ENCODE measurements at places on chromosomes 5 and 9.

GRCh38 chr9:130213911-130214761 is 41.9 kb downstream of the NCS1 start:
- DNase-seq, result no peak

GRCh38 chr9:36110434-36110833 is 26.1 kb upstream of the GLIPR2 start:
- DNase-seq, result no peak

DNA sequence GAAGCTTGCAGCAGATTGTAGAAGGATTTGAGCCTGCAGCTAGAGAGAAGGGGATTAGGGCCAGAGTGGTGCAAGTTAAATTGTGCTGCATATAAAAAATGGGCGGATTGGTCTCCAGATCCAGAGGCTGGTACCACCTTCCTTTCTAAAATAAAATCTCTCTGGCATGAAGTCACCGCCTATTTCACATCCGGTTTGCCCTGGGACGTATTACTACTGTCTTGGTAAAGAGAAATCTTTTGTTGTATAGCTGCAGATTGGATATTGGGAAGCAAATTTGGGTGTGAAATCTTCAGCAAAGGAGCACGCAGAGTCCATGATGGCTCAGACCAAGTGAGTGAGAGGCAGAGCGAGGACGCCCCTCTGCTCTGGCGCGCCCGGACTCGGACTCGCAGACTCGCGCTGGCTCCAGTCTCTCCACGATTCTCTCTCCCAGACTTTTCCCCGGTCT is at the start of gene GABRA1:
TSS of gene GABRA1 (plus strand) at position 180 of the 451 bp plus-strand sequence. CDS start 2,691 bp downstream, outside the sequence.
- DNase-seq, result no peak

DNA sequence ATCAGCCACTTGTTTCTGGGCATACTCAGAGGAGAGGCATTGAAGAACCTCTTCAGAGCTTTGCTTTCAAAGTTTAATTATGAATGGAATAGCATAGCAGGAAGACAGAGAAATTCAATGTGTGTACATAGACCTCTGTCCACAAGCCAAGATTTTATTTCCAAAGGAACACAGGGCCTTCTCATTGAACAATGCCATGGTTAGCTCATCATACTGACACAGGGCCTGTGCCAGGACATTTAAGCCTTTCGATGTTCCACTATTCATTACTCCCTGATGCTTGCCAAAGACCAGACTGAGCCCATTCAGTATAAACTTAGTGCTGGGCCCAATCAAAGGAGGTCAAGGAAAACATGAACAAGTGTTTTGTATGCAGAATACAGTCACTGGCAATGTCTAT is 280.8 kb downstream of the FBXL17 start:
- no peak for DNase-seq

- DNase-seq, result no peak
These were observed 416.9 kb downstream of the MRPS30 start for GRCh38 chr5:45225571-45226031.

DNA sequence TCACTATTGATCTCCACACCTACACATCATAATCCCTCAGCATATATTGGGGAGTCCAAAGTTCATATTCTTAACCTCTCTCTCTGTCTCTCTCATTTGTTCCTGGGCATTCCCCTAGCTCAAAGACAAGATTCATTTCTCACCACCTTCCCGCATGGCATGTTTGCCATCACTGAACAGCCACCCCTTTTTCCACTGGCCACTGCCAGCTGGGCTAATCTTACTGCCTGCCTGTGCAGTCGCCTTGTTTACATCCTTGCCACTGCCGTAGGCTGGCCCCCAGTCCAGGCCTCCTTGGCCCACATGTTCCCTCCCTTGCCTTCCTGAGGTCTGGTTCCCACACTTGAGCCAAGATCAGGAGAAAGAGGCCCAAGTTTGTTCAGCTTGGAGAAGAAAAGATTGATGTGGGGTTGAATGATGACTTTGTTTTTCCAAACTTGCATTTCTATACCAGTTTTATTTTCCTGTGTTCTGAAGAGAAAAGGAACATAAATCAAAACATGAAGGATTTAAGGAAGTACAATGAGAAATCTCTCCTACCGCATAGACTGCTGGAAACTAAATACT is 80.2 kb downstream of the PLAC8L1 start:
- no peak for DNase-seq

DNA sequence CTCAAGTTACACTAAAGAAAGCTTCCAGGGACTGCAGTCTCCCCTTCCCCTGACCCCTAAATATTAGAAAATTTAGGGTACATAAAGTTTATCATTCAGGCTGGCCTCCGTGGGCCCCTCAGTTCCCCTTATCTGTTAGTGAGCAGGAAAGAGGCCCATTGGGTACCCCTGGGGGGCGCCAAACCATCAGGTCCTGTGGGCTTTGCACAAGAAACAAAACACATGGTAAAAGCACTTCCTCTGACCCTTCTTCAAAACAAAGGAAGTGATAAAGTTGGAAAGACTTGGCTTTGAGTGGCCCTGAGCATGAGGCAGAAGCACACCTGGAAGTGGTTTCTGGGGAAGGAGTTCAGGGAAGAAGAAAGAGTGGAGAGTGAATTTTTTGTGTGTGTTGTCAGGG is 213.0 kb downstream of the SMARCA2 start:
- DNase-seq, result peak; percentile 40

GRCh38 chr5:3980156-3980555 is 384.5 kb downstream of the IRX1 start:
- DNase-seq, result no peak
